ENCODE measurements at places on chromosomes 2 and 18. TPM values are rescaled to one million over a fixed set of nuclear protein-coding genes. Genes with fewer than 3 reads are reported as not detected.

CKAP2L gene
- total RNA-seq: 21.6 TPM

IL1A gene
- 170 TPM for total RNA-seq

DNA sequence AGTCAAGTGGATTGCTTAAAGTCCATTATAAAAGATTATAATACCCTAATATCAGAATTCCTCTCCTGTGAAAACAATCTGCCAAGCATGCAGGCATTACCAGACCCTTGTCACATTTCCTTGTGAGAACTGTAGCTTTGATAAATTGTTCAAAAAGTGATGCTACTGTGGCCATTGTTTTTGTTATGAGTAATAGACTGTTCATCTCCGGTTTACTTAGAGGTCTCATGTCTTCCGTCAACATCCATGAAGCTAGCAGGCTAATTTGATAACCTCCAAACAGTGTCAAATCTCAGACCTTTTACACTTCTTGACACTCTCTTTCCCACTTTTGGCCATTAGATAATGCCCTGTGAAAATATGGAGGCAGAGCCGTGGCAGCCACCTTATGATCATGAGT is 342.7 kb downstream of the CPS1 start:
- peak; percentile 22 for DNase-seq
- no peak overlapping the region for H3K27ac ChIP-seq
- H3K36me3 ChIP-seq: no peaks in the 10 kb centered on the region

- H3K27me3 ChIP-seq: no peaks in the 10 kb centered on the region
- no peak for DNase-seq
- no peaks in the 10 kb centered on the region for H3K36me3 ChIP-seq
- H3K4me3 ChIP-seq: no peak overlapping the region
- H3K27ac ChIP-seq: no peak overlapping the region
These were observed 124.7 kb upstream of the LRRTM1 start for GRCh38 chr2:80429251-80429650.

CD8B2 gene
- total RNA-seq: not detected

TEKT4 gene
- total RNA-seq: not detected

- H3K27me3 ChIP-seq: peaks cover 23% of the 10 kb centered on the region
- H3K36me3 ChIP-seq: no peaks in the 10 kb centered on the region
- no peak overlapping the region for H3K27ac ChIP-seq
- no peaks in the 10 kb centered on the region for H3K4me1 ChIP-seq
- DNase-seq: no peak
These were observed 5.7 kb upstream of the DNER start for GRCh38 chr2:229719926-229720647.

DNA sequence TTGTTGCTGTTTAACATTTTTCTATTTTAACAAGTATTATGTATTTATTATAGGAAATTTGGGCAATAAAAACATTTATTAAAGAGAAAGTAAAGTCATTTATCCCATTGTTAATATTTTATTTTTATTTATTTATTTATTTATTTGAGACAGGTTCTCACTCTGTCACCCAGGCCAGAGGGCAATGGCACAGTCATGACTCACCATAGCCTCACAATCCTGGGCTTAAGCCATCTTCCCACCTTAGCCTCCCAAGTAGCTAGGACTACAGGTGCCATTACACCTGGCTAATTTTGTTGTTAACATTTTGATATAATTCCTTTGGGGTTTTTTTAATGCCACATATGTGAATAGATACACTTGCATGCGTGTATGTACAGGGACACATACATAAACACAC is 165.9 kb upstream of the STON1 start:
- H3K27me3 ChIP-seq: no peaks in the 10 kb centered on the region
- H3K4me3 ChIP-seq: no peak overlapping the region
- H3K4me1 ChIP-seq: no peaks in the 10 kb centered on the region
- H3K27ac ChIP-seq: no peak overlapping the region
- H3K36me3 ChIP-seq: peaks cover 20% of the 10 kb centered on the region
- peak; percentile 33 for DNase-seq

TACR1 gene
- total RNA-seq: not detected

- no peaks in the 10 kb centered on the region for H3K27me3 ChIP-seq
- H3K27ac ChIP-seq: no peak overlapping the region
- peaks cover 12% of the 10 kb centered on the region for H3K36me3 ChIP-seq
- peak; percentile 73 for DNase-seq
- no peak overlapping the region for H3K4me3 ChIP-seq
These were observed 26.4 kb downstream of the ASXL2 start for GRCh38 chr2:25851740-25852503.

GRCh38 chr2:100809506-100809905 is 10.4 kb upstream of the NPAS2 start:
- no peak overlapping the region for H3K4me3 ChIP-seq
- peak overlapping the region; percentile 0 for H3K27ac ChIP-seq
- DNase-seq: no peak
- H3K4me1 ChIP-seq: peaks cover 5% of the 10 kb centered on the region
- H3K36me3 ChIP-seq: no peaks in the 10 kb centered on the region

GRCh38 chr2:62506421-62506750 is 391 bp upstream of the TMEM17 start:
- H3K27me3 ChIP-seq: no peaks in the 10 kb centered on the region
- no peak for DNase-seq
- H3K4me3 ChIP-seq: peak overlapping the region; percentile 79
- H3K36me3 ChIP-seq: no peaks in the 10 kb centered on the region
- peak overlapping the region; percentile 88 for H3K27ac ChIP-seq

KCNE4 gene
- total RNA-seq: not detected
